NCI-H748 treated with DMSO at 0.1 percent for 48 hours (cell line): ENCODE measurements at places on chromosomes 13 and 19.
A peak's percentile ranks its signal among the peaks of the same experiment; 100 is the strongest.

DNA sequence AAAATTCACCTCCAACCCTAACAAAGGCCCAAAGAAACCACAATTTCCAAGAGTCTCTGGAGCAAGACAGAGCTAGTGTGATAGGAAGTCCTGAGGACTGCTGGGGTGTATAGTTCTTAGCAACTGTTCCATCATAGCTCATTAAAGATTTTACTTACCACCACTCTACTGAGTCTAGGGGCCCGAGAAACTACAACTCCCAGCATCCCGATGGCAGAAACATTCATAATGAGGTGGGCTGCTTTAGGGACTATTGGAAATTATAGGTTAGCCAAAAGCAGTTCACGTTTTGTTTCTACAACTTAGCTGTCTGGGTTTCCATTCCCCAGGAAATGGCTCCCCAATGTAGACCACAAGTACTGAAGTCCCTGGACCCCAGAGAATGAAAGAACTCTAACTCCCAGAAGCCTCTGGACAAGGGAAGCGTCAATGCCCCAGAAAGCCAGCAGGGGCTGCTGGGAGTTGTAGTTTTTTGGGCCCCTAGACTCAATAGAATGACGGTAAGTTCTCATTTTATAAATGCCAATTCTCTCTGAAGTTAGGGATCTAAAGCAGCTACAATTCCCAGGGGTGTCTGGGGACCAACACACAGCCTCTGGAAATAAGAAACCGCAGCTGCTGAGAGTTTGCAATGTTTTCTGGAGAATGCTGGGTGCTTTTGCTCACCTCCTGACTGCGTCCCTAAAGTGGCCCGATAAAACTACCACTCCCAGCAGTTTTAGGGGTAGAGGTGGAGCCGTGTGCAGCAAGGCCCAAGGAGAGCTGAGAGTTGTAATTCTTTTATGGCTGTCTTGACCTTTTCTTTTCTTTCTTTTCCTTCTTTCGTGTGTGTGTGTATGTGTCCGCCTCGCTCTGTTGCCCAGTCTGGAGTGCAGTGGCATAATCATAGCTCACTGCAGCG lies 11.1 kb downstream of the FTL start:
- no peak for DNase-seq

- DNase-seq, result no peak
Observed at GRCh38 chr19:35309481-35310279, 17.7 kb downstream of the MAG start.

DNA sequence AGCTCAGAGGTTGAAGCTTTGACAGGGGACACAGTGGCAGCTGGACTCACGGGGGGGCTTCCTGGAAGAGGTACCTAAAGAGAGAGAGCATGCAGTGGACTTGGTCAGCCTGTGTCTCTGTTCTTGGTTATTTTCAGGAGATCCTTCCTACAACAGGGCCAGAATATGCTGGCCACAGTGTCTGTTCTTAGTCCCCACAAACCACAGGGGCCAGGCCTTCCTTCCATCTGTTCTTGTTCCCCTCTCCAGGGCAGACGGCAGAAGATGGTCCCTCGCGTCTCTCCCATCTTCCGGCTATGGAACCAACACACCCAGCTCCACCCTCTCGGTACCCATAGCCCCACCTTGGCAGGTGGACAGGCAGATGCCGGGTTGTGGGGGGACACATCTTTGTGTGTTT lies 24.8 kb downstream of the MAST3 start:
- no peak for DNase-seq

DNA sequence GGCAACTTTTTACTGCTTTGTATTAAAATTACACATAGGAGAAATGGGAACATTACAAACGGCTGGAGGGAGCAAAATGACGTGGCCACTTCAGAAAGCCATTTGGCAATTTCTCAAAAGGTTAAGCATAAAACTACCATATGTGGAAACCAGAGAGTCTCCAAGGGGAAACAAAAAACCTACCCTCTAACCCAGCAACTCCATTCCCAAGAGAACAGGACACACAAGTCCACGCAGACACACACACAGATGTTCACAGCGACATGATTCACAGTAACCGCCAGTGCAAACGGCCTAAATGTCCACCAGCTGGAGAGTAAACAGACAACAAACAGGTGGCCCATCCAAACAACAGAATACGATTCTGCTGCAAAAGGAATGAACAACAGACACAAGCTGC lies 37.2 kb downstream of the STK24 start:
- DNase-seq, result no peak

DNA sequence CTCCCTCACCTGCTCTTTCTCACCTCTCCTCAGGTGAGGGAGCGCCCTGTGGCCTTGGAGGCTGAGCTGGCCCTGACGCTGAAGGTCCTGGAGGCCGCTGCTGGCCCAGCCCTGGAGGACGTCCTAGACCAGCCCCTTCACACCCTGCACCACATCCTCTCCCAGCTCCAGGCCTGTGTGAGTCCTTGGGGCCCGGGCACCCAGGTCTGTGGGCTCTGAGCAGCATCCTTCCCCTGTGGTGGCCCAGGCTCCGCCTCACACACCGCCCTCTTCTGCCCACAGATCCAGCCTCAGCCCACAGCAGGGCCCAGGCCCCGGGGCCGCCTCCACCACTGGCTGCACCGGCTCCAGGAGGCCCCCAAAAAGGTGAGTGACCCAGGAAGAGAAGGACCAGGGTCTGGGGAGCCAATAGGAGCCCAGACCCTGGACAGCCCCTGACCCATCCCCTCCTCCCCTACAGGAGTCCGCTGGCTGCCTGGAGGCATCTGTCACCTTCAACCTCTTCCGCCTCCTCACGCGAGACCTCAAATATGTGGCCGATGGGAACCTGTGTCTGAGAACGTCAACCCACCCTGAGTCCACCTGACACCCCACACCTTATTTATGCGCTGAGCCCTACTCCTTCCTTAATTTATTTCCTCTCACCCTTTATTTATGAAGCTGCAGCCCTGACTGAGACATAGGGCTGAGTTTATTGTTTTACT lies 1.9 kb downstream of the IFNL1 start:
- no peak for DNase-seq

DNA sequence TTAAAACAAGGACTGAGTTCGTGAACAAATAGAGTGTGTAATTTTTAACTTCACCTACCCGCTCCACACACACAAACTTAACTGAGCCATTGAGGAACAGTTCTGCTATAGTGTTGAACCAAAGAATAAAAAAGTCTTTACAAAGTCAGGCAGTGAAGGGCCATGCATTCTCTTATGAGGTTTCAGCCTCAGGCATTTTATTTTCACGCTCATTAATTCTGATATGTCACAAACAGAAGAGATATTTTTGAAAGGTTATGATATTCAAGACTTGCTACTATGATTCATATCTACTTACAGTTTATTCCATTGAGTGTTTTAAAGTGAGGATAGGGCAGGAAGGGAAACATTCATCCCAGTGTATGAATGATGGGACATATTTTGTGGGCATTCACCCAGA lies 282.2 kb downstream of the SLITRK5 start:
- no peak for DNase-seq

DNA sequence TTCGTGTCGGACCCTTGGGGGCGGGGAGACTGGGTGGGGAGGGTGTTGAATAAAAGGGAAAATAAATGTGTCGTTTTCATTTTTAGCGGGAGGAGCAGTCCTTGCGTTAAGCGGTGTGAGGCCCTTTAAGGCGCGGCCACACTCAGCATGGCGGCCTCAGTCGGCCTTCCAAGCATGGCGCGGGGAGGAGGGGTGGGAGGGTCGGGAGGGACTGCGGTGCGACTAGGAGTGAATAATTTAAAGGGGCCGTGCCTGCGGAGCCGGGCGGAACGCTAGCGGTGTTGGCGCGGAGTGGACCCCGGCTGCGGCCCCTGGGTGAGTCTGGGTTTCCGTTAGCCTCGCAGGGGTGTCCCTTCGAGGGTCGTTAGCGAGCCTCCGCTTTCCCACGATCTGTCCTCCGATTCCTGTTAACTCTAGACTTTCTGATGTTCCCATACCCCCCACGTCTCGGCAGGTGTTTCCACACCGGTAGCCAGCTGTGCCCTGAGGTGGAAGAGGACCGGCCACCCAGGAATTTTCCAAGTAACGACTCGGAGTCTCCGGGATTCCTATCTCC lies 1.5 kb upstream of the PNPLA6 start:
- DNase-seq, result peak; percentile 27

DNA sequence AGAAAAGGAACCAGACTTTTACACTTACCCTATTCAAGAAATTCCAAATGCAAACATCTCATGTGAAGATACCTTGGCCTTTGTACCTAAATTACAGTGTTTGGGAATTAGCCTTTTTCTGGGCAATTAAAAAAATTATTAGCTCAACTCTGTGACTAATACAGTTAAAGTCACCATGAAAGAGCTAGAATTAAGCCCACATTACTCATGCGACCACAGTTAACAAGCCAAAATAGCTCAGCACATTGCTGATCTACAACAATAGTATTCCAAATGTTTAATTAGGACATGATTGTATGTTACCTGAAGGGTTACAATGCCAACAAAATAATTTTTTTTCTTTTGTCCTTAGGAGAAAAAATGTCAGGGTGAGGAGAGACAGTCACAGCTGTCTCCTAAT lies 263.6 kb upstream of the GPC6 start:
- no peak for DNase-seq

DNA sequence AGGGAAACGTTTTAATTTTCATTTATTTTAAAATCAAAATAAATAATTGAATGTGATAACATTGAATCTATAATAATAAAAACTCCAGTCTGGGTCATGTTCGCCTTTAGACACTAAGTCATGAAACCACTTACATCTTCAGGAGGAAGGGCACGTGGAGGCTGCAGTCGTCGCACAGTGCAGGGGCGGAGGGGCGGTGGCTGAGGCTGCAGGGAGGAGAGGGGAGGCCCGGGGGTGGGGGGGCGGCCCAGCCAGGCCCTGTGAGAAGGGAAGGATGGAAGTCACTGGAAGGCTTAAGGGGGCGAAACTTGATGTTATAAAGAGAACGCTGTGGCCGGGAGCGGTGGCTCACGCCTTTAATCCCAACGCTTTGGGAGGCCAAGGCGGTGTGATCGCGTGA lies 14.9 kb upstream of the LATS2 start:
- DNase-seq, result no peak

DNA sequence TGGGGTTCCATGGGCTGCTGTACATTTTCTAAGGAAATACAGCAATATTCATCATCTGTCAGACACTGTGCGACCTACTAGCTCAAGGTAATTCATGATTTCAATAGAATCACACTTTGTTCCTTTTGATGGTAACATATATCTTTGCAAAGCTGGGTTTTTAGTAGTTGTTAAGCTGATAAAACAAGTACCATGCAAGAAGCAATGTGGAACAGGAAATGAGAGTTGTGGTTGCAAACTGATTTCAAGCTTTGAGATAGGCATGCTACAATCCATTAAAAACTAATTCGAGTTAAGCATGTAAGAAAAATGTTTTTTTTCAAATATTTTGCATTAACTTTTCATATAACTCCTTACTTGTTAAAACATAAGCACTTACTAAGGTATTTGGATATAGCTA lies 6.8 kb upstream of the MBNL2 start:
- DNase-seq, result no peak
